Activated CD8-positive, alpha-beta T cell treated with anti-CD3 and anti-CD28 coated beads for 36 hours (primary cell): ENCODE measurements at places on chromosomes 6 and 20. TPM values are rescaled to one million over a fixed set of nuclear protein-coding genes. Genes with fewer than 3 reads are reported as not detected.

DNA sequence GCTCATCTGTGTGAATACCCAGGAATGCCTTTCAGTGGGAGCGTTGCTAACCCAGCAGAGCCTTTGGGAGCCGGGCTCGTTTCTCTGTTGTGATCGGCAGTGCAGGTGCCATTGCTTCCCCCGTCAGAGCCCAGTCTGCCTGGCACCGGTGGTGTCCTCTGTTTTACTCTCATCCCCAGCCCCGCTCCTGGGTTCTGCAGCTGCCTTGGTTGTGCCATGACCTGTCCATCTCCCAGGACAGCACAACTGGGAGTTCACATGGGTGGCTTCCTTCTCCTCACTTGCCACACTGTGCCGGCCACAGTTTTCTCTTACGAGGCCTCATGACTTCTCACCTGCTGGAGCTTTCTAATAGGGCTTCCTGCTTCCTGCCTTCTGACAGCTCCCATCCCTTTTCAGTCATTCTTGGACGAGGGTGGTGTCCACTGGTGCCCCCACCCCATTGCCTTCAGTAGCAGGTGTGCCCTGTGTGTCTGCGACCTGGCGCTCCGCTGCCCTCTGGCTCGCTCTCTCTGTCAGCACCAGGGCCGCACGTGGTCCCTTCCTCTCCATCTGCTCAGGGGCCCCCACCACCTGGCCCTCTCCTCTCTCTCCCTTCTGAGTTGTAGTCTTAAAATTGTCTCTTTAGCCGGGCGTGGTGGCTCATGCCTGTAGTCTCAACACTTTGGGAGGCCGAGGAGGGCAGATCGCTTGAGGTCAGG is 110.9 kb downstream of the RPP40 start:
- no peak for DNase-seq

DNA sequence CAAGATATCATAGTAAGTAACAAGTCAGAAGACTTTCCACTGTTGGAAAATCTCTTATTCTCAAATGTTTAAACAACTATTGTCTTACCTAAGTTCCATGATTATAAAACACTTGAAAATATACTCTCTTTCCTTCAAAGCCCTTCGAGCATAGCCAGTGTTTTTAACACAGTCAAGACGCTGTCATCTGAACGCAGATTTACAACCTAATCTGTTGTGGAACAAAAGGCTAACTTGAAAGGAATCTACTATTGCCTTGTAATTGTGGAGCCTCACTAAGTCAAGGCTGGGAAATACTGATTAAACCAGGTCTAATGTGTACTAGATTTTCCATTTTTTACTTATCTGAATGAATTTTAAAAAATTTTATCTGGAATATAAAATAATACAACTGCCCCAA is 205.8 kb downstream of the TRDN start:
- DNase-seq, result no peak

GRCh38 chr20:58781138-58781537 is 69.6 kb downstream of the GNAS-AS1 start:
- DNase-seq, result no peak

SDC4 gene
- total RNA-seq, result 22.0 TPM

DNA sequence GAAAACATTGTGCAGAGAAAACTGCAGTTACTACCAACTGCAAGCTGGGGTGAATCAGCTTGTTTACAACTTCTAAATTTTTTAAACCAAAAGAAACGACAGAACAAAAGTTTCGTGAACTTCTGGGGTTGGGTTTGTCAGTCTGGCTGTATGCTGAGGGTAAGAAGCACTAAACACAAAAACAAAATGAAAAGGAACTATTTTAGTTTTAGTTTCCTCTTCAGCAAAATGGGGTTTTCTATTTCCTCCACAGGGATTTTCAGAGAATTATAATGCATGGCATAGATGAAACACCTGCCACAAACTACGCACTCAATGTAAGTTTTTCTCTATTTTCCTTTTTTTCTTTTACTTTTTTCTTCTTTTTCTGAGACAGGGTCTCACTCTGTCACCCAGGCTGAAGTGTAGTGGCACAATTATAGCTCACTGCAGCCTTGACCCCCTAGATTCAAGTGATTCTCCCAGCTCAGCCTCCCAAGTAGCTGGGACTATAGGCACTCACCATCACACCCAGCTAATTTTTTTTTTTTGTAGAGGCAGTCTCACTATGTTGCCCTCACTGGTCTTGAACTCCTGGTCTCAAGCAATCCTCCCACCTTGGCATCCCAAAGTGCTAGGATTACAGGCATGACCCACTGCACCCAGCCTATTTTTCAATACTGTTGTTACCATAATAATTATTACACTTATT is 40.6 kb downstream of the CGA start:
- no peak for DNase-seq

SNX21 gene
- 1.4 TPM for total RNA-seq

GRCh38 chr6:75493400-75494064 is at the start of gene FILIP1:
FILIP1 (minus strand) TSS chr6:75493800; CDS start chr6:75414972, 78,828 bp downstream.
- DNase-seq, result no peak

BNIP5 gene
- total RNA-seq, result not detected

DNA sequence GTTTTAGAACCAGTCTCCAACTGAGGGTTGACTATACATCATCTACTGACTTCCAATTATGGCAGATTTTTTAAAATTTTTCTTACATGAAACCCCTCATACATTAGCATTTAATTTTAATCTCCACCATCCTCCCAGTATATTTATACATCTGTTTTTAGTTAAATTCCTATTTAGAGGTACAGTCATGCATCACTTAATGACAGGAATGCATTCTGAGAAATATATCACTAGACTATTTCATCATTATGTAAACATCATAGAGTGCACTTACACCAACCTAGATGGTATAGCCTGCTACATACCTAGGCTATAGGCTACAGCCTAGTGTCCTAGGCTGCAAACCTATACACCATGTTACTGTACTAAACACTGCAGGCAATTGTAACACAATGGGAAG is 316.7 kb upstream of the MARCKS start:
- no peak for DNase-seq

GRCh38 chr20:13723011-13723410 is 61.7 kb downstream of the ESF1 start:
- DNase-seq, result no peak

GRCh38 chr6:92688342-92688741 is 731.0 kb downstream of the EPHA7 start:
- DNase-seq, result no peak

LGSN gene
- not detected for total RNA-seq

POM121L2 gene
- not detected for total RNA-seq

CAP2 gene
- not detected for total RNA-seq

NRSN1 gene
- total RNA-seq, result not detected

- no peak for DNase-seq
Measured at GRCh38 chr6:31614075-31614619, 887 bp upstream of the AIF1 start.

- no peak for DNase-seq
Measured at GRCh38 chr20:62485062-62485700, 9.4 kb upstream of the GATA5 start.

LAMA4 gene
- total RNA-seq, result not detected

- no peak for DNase-seq
Measured at GRCh38 chr6:23370051-23370450, 756.0 kb upstream of the NRSN1 start.

TUBB gene
- total RNA-seq, result 1,579 TPM

SLC2A4RG gene
- total RNA-seq, result 39.8 TPM

GRCh38 chr20:63536241-63536977 is 767 bp downstream of the PTK6 start:
- no peak for DNase-seq

DNA sequence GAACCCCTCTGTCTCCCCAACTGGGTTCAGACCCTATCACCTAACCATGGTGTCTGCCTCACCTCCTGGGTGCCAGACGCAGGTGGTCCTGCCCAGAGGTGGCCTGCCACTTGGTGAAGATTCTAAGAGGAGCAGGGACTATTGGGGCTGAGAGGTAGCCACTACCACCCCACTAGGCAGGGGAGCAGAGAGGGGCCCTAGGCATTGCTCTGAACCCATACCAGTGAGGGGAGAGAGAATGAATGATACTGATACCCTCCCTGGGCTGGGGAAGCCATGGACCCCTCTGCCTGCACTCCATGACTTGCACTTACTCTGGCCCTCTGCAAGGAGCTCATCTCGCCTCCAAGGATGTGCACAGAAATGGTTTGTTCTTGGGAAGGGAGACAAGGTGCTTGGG is 31.7 kb upstream of the SPDEF start:
- DNase-seq, result no peak

DNA sequence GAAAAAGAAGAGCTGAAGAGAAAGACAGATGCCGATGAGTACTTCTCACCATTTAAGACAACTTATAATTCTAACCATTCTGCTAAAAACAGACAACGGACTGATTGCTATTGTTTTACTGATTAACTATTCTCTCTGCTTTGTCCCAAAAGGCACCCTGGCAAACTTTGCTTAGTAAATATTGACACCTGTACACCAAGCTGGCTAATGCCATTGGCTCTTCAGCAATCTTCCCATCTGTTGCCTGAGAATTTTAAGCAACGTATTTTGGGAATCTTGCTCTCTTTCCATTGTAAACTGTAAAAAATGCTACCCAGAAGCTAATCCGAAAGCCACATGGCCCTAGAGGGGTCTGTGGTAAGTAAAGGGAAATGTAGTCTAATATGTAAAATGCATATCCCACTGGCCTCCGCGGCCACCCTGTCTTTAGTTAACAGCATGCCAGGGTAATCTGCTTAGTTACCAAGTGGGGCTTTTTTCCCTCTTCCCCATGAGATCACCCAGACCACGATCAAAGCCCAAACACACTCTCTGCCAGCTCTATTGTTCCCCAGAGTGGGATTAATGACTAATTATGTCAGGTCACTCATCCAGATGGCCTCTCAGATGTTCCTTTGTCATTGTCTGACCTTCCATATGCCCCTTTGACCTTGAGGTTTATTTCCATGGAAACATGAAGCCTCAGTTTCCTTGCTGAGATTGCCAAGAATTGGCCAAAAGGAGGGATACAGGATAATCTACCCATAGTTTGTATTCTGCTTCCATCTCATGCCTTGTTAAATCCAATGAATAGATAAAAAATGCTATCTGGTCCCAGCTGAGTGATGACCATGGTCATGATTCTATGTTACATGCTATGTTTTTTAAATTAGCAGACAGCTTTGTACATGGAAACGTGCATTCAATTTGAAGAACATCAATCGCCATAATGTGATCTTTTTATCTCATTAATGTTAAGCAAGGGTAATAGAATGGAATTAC is 216.4 kb upstream of the MCHR2 start:
- no peak for DNase-seq

DNA sequence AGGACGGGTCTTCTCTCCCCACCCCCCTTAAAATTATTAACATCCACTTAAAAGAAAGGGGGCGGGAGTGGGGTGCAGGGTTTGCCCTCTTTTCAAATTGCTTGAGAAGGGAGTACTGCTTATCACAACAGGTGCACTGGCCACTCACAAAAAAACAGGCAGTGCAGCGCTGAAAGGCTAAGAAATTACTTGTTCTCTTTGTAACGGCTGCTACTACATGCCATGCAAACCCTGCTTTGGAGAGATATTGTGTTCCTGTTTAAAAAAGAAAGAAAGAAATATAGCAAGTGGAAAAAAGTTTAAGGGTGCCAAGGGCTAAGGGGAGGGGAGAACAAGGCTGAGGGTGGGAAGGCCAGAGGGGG is 312.7 kb upstream of the JARID2 start:
- no peak for DNase-seq

DNA sequence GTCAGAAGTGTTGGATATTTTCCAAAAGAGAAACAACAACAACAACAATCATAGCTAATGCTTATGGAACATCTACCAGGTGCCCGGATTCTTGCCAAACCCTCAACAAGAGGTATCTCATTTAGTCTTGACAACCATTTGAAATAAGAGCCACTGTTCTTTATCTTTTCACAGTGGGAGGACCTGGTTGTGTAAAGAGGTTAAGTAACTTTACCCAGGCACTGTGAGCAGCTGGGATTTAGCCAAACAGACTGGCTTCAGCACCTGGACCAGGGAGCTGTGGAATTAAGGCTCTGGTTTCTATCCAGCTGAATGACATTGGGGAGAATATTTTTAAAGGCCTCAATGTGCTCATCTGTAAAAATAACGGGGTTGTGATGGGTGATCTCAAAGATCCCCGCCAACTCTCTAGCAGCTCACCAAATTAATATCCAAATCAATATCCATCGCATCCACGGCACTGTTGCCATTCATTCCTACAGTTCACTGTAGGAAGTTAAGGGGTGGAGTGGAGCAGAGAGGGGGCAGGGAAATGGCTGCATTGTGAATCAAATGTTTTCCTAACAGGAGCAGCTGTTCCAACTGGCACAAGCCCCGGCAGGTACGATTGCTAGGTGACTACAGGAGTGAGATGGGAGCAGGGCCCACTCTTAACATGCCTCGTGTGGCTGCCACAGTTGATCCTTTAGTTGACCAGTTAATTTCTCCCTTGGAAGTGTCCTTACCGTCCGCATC is 61.8 kb downstream of the GCNT2 start:
- DNase-seq, result no peak

GRCh38 chr20:1423625-1424106 is 30.8 kb upstream of the FKBP1A start:
- DNase-seq, result peak; percentile 44

- no peak for DNase-seq
Measured at GRCh38 chr6:13217206-13217905, 111.0 kb downstream of the TBC1D7 start.

SLC32A1 gene
- total RNA-seq, result not detected

- no peak for DNase-seq
Measured at GRCh38 chr6:80658926-80659325, 552.5 kb downstream of the BCKDHB start.

GRCh38 chr20:51354191-51354768 is 188.2 kb downstream of the NFATC2 start:
- no peak for DNase-seq

DNA sequence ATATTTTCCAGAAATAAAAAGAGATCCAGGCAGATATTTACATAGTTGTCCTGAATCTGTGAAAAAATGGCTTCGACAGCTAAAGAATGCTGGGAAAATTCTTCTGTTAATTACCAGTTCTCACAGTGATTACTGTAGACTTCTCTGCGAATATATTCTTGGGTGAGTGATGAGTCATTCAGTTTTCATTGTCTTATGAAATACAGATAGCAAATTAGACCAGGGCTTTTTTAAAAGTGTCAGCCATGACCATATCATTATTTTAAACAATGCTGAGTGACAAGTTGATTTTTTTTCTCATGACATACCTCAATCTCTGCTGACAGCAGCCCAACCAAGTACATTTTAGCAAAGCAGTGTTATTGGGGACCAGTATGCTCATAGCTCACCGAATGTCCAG is 32.8 kb downstream of the TSPYL4 start:
- no peak for DNase-seq

DNA sequence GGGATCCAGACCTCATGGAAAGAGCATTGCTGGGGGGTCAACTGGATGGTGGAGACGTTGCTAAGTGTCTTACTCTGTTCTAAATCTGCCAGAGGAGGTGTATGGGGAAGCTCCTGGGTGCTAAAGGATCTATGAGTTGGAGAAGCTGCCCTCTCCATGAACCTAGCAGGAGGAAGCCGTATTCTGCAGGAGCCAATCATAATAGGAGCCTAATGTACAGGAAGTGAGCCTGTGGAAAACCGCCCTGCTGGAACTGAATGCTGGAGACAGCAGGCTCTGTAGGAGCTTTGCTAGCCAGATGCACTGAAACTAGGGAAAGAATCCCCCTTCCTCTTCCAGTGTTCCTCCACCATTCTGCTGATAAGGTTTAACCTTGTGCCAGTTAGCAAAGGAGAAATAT is 10.9 kb downstream of the CASP8AP2 start:
- DNase-seq, result no peak
